Left renal pelvis (tissue), 4 donors: ENCODE measurements at places on chromosomes 5 and 9. TPM values are rescaled to one million over a fixed set of nuclear protein-coding genes. Genes with fewer than 3 reads are reported as not detected.

- no peak for DNase-seq
These were observed 129.6 kb upstream of the PRLR start for GRCh38 chr5:35359859-35360258.

DNA sequence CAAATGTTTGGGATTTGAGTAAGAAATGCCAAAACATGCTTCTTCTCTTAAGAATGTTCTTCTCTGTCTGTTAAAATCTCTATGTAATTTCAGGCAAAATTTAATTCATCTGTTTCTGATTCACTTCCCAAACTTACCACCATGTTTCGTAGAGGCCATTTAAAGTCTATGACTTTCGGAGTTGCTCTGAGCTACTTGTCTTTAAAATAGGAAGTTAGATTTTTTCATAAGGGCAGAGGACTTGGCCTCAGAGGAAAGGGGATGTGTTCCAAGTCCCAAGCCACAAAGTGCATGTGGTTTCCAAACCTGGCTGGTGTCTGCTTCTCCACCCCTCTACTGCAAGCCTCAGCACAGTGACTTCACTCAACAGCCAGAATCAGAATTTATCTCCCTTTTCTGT lies 111.3 kb upstream of the ADRA1B start:
- no peak for DNase-seq

DNA sequence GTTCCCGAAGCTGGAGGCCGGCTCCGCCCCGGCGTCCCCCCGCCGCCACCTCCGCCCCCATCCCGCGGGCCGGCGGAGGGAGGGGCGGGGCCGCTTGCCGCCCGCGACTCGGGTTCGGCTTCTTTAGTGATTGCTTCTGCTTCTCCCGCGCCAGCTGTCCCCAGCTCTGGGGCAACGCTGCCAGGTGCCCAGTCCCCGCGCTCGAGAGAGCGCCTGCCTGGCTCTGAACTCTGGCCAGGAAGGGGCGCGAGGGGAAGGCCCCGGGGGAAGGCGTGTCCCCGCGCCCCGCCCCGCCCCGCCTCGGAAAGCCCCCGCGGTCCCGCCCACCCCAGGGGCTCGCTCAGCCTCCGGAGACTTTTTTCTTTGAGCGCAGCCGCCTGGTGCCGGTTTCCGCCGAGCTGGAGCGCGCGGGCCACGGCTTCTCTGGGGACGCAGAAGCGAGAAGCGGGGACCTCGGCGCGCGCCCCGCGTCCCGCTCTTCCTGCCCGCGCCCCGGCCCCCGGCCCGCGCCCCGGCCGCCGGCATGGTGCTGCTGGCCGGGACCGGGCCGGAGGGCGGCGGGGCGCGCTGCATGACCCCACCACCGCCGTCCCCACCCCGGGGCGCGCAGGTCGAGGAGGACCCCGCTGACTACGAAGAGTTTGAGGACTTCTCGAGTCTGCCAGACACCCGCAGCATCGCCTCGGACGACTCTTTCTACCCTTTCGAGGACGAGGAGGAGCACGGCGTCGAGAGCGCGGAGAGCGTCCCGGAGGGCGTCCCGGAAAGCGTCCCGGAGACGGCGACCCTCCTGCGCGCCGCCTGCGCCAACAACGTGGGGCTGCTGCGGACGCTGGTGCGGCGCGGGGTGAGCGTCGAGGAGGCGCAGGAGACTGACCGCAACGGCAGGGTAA lies at the start of gene ANKRD33B:
Gene ANKRD33B (plus strand): TSS at position 126 of the 893 bp plus-strand sequence. CDS start 398 bp downstream, at position 524.
- no peak for DNase-seq

DNA sequence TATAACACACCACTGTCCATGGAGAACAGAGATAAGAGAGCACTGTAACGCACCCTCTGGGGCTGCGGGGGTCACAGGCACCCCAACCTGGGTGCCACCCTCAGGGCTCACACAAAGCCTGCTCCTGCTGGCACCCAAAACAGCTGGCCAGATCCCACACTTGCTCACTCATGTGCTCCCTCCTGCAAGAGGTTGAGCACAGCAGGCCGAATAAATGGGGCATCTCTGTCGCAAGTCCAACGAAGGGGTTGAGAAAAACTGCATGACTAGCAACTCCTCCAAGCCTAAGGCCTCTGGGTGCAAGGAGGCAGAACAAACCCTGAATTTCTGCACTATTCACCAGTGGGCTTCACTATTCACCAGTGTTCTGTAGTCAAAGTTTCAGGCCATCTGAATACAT lies 80.3 kb downstream of the SECISBP2 start:
- no peak for DNase-seq

GRCh38 chr9:34546834-34547827 lies 24.3 kb upstream of the ENHO start:
- no peak for DNase-seq

DNA sequence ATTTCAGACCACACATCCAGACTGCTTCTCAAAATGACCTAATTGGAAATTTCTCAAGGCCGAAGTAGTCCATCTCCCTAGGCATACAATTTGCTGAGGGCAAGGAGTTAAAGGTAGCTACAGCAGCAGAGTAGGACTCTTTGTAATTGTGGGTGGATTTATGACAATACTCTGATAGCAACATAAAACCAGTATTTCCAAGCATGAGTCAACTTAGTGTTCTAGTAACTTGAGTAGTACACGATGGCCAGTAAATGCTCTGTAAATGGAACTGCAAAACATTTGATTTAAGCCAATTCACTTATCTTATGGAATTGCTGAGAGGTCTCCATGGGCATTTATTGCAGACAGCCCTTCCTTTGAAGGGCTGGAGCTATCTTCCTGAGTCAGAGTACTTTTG lies 352.2 kb downstream of the PLK2 start:
- DNase-seq, result no peak

GRCh38 chr5:35679357-35679756 lies 61.7 kb downstream of the SPEF2 start:
- DNase-seq, result no peak

DNA sequence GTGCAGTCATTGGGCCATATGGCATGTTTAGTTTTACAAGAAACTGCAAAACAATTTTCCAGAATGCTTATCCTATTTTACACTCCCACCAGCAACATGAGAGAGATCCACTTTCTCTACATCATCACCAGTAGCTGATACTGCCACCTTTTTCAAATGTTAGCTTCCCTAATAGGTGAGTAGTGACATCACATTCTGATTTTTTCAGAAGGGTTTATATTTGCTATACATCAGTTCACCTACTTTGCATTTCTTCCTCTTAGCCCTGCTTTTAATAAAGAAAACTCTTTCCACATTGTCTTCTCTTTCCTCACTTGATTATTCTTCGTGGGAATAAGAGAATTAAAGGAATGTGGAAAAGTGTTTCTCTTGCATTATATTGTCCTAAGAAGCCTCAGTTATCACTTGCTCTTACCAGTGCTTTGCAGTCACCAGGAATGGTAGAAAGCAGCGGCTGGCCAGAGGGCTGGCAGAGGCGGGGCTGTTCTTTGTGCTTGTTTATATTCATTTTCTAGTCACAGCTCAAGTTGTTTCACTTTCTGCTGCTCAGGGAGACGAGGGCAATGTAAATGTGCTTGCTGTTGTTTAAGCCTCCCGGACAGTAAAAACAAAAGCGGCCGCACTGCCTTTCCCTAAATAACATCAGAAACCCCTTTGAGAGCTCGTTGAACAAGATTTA lies 164.8 kb downstream of the HSD17B3 start:
- DNase-seq, result no peak

DNA sequence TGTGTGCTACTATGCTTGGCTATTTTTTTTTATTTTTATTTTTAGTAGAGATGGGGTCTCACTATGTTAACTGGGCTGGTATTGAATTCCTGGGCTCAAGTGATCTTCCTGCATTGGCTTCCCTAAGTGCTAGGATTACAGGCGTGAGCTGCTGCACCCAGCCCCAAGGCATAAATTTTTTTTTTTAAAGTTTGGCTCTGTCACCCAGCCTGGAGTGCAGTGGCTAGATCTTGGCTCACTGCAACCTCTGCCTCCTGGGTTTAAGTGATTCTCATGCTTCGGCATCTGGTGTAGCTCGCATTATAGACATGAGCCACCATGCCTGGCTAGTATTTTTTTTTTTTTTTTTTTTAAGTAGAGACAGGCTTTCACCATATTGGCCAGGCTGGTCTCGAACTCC lies 70.3 kb downstream of the RAB24 start:
- DNase-seq, result no peak

GRCh38 chr9:96868709-96869108 lies 14.4 kb upstream of the ZNF782 start:
- DNase-seq, result no peak

DNA sequence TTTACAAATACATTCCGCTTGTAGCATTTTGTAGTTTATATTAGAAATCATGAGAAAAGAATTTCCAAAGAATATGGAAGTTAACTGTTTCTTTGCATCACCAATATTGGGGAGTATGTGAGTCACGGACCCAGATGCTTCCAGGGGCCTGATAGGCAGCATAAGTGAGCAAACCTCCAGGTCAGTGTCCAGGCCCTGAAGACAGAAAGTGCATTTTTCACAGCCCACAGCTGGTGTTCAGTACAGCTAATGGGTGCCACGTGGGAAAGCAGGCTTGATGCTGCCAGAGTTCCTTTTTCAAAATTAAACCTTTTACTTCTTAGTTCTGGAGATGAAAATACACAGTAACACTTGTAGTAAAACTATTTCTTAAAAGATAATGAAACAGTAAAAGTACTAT lies 454.4 kb upstream of the ACTBL2 start:
- DNase-seq, result no peak

DNA sequence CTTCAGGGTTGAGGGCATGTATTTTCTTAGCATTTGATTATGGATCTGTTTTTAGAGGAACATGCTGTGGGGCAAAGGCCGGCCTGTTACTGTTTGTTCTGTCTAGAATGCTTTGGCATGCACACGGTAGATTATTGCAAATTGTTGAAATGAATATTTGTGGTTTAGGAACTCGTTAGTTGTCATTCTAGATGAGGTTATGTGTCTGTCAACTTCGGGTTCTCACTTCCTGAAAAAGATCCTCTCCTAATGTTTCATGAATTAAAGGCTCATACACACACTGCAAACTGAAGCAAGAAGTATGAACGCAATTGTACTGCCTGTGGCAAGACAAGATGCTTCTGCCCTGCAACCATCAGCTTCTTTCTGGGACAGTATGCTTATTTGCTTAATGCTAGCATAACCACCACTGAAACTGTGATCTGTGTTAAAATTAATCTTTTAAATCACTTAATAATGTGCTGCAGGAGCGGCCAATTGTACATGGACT lies 99.6 kb downstream of the BASP1 start:
- no peak for DNase-seq

- no peak for DNase-seq
These were observed 4.9 kb downstream of the SLC34A3 start for GRCh38 chr9:137235424-137236237.

Gene CCL28
- 5.0 TPM for polyA plus RNA-seq

Gene GDA
- polyA plus RNA-seq, result 0.64 TPM

Gene MAMDC2
- polyA plus RNA-seq, result 9.1 TPM
